Activated CD4-positive, alpha-beta T cell treated with anti-CD3 and anti-CD28 coated beads, Interleukin-2, amount 10 ng/mL, durations not matched to agents 7 days and 5 days (primary cell): ENCODE measurements at places on chromosomes 2 and 18.
A peak's percentile ranks its signal among the peaks of the same experiment; 100 is the strongest.

- DNase-seq, result no peak
Observed at GRCh38 chr2:128636802-128637147, 318.1 kb upstream of the HS6ST1 start.

DNA sequence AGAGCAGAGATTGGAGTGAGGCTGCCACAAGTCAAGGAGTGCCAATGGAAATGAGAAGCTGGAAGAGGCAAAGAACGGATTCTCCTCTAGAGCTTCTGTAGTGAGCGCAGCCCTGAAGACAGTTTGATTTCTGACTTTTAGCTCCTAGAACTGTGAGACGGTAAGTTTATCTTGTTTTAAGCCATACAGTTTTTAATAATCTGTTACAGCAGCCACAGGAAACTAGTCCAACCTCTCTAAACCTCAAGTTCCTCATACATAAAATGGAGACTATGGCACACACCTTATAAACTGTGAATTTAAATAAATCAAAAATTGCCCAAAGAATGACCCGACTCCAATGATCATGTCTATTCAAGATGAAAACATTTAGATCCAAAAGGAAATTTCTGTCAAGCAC, 596.5 kb downstream of the BCL11A start:
- DNase-seq, result no peak

DNA sequence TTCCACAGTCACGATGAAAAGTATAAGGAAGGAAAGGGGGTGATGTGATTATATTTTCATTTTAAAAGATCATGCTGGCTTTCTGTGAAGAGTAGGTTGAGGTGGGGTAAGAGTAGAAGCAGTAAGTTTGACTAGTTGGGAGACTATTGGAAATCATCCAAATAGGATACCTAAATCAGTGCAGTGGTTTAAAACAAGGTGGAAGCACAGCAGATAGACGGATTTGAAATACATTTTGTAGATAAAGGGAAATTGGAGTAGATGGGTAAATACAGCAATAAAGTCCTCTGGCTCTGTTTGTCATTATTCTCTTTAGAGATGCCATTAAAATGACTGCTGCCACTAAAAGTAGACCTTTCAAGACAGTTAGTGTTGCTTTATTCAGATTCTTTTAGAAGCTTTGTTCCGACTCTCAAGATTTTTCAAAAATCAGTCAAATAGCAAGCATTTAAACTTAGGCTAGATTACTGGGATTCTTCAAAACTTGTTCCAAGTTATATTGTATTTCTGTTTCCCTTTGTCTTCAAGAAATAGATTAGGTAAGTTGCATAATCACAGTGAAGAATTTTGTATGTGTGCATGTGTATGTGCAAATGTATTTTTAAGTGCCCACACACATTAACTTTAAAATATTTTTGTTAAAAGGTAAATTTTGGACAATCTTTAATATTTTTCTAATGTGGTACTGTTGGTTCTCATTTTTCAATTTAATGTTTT, 61.7 kb upstream of the DTNA start:
- DNase-seq, result no peak

DNA sequence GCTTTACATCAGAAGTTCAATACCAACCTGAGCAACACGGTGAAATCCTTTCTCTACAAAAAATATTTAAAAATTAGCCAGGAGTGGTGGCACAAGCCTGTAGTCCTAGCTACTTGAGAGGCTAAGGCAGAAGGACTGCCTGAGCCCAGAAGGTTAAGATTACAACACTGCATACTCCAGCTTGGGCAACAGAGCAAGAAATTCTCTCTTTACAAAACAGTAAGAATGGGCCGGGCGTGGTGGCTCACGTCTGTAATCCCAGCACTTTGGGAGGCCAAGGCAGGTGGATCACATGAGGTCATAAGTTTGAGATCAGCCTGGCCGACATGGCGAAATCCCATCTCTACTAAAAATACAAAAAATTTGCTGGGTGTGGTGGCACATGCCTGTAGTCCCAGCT, 113.2 kb downstream of the USP34 start:
- DNase-seq, result no peak

GRCh38 chr2:40488101-40488601, 36.3 kb upstream of the SLC8A1 start:
- DNase-seq, result no peak

- DNase-seq, result no peak
Observed at GRCh38 chr2:201070948-201071478, 458 bp downstream of the HYCC2 start.

- DNase-seq, result no peak
Observed at GRCh38 chr2:124693156-124693555, 668.1 kb downstream of the CNTNAP5 start.

DNA sequence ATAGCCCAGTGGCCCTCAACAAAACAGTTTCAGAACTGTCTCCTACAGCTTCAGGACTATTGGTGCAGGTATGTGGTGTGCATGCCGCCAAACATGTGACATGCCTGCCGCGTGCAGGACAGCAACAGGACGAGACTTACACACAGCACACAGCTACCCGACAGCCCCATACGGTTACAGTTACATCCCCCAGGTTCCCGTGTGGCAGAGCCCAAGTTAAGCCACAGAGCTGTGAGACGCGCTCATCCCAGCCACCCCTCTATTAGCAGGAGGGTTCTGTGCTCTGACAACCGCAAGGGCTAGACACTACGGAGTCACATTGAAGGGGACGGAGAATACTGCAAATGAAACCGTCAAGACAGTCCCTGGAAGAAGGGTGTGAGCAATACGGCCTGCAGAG, 16.4 kb upstream of the TUBB6 start:
- DNase-seq, result no peak

GRCh38 chr2:48480526-48480925, 49.4 kb upstream of the STON1 start:
- no peak for DNase-seq

DNA sequence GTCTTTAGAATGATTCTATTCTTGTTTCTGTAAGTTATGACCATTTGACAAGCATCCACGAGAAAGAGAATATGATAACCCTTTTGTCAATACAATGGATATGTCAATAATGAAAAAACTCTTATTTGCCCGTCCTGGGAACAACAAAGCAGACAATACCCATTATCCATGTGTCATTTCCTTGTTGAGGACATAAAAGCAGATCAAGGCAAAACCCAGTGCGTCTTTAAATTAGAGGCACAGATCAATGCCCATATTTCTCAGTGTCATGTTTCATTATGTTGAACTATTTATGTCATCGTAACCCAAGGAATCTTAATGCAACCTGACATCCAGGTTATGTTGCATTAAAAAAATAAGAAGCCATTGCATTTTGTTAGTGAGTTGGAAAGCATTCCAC, 365.0 kb upstream of the CELF4 start:
- no peak for DNase-seq

DNA sequence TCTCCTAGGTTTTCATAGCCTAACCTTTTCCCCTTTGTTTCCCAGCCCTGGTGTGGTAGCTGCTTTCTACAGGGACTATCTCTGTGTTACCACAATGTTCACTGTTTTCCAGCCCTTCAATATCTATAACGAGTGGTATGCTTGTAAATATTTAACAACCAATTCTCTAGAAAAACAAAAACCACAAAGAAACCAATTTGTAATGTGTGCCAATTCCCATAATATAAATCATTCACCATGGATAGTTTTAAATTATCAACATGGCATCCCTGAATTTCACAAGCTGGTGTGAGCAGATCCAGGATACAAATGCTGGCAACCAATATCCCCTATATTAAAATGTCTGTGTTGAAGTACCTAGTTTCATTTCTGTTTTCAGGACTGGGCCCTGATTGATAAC, 207.5 kb upstream of the FBXO11 start:
- DNase-seq, result no peak

GRCh38 chr18:79309614-79310358, 85.9 kb upstream of the NFATC1 start:
- DNase-seq, result no peak

- no peak for DNase-seq
Observed at GRCh38 chr2:128241896-128242295, 76.8 kb downstream of the HS6ST1 start.

- no peak for DNase-seq
Observed at GRCh38 chr18:77114415-77115191, 18.0 kb downstream of the MBP start.

DNA sequence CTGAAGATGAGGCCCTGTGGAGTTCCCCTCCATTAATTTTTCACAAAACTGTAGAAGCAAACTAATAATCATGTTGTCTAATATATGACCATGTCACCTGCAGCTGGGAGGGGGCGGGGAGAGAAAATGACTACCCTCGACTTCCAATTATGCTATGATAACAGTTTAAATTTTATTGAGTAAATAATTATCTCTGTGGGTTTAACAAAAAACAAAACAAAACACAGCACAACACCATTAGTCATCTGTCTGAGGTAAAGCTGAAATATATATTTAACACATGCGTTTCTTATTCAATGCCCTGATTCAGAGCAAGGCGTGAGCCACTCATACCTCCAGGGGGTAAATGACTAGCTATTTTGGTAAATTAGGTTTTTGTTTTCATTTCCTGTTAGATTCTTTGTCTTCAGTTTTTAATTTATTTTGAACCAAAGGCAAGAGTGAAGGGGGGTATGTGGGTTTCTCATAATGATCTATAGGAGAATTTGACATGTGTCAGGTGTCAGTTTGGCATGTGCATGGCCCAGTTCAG, 77.4 kb upstream of the ZCCHC2 start:
- no peak for DNase-seq

GRCh38 chr2:127986548-127987079, 41.2 kb downstream of the SAP130 start:
- DNase-seq, result no peak

DNA sequence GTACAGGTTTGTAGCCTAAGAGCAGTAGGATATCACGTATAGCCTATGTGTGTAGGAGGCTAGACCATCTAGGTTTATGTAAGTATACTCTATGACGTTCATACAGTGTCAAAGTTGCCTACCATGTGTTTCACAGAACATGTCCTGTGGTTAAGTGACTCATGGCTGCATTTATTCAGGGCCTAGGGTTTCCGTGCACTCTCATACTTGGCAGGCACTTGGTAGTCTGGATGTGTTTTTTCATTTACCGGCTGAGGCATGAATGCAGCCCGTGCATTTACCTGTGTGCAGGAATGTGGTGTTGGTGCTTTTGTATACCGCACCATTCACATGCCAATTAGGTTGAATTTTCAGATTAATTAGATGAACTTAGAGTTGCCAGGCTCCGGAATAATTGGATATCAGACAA, 43.4 kb downstream of the MYL12B start:
- DNase-seq, result peak; percentile 52

DNA sequence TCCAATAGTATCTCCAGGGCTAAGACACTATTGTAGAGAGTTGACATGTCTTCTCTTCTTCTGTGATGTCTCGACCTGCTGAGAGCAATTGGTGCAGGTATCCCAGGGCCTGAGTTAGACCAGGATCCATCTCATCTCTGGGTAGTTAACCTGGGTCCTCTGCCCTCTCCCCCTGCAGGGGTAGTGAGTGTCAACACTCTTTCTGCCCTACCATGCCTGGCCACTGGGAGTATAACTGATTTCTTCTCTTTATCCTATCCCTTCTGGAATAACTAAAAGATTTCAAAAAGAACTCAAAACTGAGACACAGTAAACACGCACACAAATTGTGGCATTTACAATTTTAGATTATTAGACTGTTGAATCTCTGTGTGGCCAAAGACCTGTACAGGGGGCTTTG, 20.8 kb upstream of the SIX3 start:
- no peak for DNase-seq
